ENCODE measurements at places on chromosomes 12 and 14. TPM values are rescaled to one million over a fixed set of nuclear protein-coding genes. Genes with fewer than 3 reads are reported as not detected.

The TAS2R42 gene
- not detected for total RNA-seq

The KRT73 gene
- not detected for total RNA-seq

The PRICKLE1 gene
- total RNA-seq, result 16.2 TPM

The WIF1 gene
- total RNA-seq, result 0.98 TPM

The LRP1-AS gene
- total RNA-seq, result not detected

The SRP54 gene
- 49.7 TPM for total RNA-seq

The NOVA1 gene
- total RNA-seq, result 47.9 TPM

The MYBPC1 gene
- total RNA-seq, result 2.2 TPM

The KRT5 gene
- 0.74 TPM for total RNA-seq

The METTL3 gene
- 46.7 TPM for total RNA-seq

The RPS6KA5 gene
- total RNA-seq, result 10.3 TPM

The ACRBP gene
- total RNA-seq, result 0.25 TPM

The WDR89 gene
- total RNA-seq, result 22.4 TPM

The MYL2 gene
- total RNA-seq, result not detected

The COX14 gene
- total RNA-seq, result 9.8 TPM

The MAP1LC3B2 gene
- 1.2 TPM for total RNA-seq

The PTPN6 gene
- 2.5 TPM for total RNA-seq

The LPCAT3 gene
- 6.6 TPM for total RNA-seq

The MYRFL gene
- under 0.01 TPM for total RNA-seq

Data from temporal lobe (tissue), 4 donors.